Cortex of kidney (tissue), 1 donor: ENCODE measurements at places on chromosomes 6 and 20.

DNA sequence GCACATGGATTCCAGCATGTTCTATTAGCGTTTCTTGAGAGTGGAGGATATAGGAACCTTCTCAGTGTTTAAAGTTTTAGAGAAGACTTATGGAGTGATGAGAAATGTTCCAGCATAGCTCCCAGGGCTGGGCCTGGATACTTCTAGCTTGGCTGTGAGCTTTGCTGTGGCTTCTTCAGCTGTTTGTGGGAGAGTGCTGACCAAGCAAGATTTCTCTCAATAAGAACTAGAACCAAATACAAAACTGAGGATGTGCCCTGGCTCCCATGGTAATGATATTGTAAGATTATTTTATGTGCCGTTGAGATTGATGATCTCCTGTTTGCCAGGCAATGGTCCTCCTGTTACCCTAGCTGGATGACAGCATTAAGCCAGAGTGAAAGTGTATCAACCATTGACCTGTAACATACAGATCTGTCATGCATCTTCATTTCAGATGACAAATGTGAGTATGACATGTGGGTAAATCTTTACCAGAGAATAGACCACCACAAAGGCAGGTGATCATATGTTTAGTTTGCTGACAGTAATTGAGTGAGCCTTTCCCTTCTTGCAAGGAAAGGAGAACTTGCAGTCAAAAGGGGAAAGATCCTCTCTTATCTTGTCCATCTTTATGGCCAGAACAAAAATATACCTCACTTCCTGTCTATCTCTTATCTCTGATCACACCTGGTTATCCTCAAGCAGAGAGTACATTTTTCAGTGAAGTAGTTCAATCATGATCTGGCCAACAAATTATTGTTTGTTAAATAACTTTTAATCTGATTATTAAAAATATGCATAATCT is 180.1 kb downstream of the SLC24A3 start:
- DNase-seq, result no peak

DNA sequence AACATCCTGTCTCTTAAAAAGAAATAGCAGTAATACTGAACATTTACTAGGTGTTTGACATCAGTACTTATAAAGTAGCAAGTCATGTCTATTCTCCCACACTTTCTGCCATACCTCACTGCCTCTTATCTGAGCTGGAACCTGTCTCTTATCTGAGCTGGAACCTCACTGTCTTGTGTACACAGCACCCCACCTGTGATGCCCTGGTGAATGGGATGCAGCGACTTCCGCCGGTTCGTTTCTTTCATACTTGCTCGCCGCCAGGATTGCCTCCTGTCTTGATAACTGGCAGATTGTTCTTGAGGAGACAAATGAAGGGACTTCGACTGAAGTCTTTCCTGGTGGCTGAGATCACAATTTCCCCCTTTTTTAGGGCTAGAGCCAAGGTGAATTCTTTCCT is 2.9 kb downstream of the DSN1 start:
- no peak for DNase-seq

DNA sequence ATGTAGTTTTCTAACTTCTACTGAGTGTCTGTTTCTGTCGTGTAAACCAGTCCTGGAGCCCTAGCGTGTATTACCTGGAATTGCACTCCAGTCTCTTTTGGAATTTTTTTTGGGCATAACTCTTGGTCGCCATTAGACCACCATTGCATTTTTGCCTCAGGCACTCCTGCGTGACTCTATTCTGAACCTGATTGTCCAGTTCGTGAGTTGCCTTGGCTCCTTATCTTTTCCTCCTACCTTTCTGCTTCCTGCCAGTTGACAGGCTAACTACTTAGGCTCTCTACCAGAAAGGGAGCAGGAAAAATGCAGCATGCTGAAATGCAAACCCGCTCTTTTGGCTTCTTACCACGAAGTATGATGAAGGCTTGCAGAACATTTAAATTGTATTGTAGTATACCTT is 490.9 kb upstream of the SOX4 start:
- DNase-seq, result no peak

DNA sequence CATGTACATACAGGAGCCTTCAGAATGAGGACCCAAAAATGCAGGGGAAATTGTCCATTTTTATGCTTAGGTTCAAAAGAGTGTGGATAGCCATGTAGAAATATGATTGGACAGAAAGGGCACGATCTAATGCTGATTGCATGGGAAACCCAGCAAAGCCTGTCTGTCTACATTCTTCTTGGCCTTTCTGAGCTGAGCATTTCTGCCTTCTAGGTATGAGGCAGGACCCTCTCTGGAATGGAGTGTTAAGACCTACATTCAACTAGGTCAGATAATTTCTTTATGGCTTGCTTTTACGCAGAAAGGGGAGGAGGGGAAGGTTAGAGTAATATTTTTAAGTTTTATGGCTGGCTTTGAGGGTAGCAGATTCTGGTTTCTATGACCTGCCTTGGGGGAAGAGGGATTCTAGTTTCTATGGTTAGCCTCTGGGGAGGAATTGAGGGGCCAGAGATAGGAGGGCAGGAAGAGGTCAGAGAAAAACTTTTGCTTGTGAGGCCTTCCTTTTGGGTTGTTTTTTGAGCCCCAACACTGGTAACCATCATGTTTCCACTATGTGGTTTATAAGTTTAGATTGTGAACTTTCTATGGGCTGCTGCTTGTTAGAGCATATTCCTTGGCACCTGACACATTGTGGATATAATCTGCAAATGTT is 63.5 kb downstream of the LYRM2 start:
- no peak for DNase-seq

DNA sequence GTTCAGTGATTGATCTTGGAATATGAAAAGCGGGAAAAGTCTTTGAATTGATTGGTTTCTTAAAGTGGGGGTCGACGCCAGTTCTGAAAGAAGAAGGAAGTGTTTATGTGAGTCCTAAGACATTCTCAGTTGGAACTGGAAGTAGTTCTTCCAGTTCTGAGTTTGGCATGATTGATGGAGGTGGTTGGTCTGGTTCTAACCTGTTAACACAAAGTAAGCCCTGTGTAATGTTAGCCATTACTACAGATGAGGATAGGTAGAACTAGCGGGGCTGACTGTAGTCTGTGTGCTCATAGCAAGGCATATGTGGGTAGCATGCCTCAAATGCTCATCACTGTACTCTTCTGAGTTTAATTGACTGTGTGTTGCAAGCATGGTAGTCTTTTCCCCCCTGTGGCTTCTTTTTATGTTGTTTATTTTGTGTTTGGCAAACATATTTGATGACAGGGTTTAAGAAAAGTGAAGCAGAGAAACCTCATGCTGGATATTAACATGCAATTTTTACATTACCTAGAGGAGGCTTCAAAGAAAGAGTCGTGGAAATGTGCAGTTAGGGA is 24.9 kb downstream of the CITED2 start:
- no peak for DNase-seq

GRCh38 chr6:52063584-52064344 is 23.6 kb downstream of the PKHD1 start:
- DNase-seq, result no peak

- no peak for DNase-seq
Observed at GRCh38 chr6:53066874-53067706, 1.9 kb downstream of the FBXO9 start.

- DNase-seq, result no peak
Observed at GRCh38 chr6:139754898-139755775, 380.7 kb upstream of the CITED2 start.
